ENCODE measurements at places on chromosomes 5 and 9.

DNA sequence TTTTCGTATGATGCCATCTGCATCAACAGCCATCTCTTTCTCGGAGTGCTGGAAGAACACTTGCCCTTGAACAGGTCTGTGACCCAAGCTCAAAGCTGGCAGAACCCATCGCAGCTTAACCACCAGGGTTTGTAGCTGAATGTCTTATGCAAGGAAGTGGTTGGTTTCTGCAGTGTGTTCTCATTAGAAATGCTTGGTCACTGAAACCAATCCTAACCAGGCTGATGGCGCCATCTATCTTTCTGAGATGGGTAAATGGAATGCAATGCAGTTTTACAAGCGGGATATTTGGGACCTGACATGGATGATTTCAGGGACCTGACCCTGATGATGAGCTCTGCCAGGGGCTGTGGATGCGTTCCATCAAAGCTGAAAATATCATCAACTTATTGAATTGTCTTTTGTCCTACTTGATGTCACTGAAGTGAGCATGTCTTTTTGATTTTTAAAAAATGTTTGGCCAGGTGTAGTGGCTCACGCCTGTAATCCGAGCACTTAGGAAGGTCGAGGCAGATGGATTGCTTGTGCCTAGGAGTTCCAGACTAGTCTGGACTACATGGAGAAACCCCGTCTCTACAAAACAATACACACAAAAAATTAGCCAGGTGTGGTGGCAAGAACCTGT, 28.7 kb downstream of the DMRT3 start:
- no peak for DNase-seq

- no peak for DNase-seq
Observed at GRCh38 chr5:32022638-32023037, 151.5 kb downstream of the GOLPH3 start.

- DNase-seq = no peak
Observed at GRCh38 chr9:126127591-126127990, 199.0 kb upstream of the MVB12B start.

DNA sequence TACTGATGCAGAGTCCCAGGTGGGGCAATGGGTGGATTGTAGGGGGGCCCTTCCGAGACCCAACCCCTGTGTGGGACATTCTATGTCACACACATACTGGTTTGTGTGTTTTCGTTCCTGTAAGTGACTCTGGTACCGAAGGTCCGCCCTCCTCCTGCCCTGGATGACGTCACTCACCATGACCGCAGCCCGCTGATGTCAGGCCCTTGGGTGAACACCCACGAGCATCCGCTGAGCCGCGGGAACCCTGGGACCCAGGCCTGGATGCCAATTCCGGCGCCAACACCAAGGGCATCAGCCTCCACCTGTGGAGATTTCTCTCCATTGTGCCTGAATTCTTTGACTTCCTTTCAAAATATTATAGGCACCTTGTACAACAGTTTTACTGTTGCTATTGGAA, 184.3 kb downstream of the MTRR start:
- no peak for DNase-seq

DNA sequence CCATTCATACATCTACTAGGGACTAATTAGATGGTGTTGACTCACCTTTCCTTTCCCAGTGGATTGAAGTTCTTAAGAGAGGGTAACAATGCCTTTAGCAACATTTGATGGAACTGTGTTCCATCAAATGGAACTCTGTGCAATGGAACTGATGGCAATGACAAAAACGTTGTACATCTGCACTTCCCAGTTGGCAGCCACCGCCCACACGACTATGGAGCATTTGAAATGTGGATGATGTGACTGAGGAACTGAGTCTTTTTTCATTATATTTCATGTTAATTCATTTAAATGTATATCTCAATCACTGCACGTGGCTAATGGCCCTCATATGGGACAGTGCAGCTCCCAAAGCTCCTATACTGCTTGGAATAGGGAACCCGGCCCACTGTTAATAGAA, 39.0 kb upstream of the ICE1 start:
- no peak for DNase-seq
